ENCODE measurements at places on chromosomes 1 and 21.

- no peak for DNase-seq
These were observed 22.4 kb downstream of the AADACL4 start for GRCh38 chr1:12666141-12666735.

DNA sequence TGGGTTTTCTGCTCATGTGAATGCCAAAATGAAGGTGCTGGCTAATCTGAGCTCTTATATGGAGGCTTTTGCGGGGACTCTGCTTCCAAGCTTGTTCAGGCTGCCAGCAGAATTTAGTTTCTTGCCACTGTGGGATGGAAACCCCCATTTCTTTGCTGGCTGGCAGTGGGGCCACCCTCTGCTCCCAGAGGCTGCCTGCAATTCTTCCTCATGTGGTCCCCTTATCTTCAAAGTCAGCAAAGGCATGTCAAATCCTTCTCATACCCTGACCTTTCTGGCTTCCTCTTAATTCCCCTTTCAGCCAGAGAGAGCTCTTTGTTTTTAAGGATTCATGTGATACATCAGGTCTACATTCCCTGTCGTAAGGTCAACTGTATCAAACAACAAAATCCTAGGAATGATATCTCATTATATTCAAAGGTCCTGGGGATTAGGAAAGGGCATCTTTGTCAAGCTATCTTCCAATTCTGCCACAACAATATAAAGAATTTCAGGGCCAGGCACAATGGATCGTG is 5.2 kb upstream of the GPR161 start:
- no peak for DNase-seq

GRCh38 chr1:88063605-88064004 is 620.5 kb upstream of the PKN2 start:
- DNase-seq, result no peak

- peak; percentile 79 for DNase-seq
These were observed 6.5 kb upstream of the ATP1A2 start for GRCh38 chr1:160108888-160109662.

GRCh38 chr1:172653015-172653709 is 5.7 kb upstream of the FASLG start:
- DNase-seq, result no peak

DNA sequence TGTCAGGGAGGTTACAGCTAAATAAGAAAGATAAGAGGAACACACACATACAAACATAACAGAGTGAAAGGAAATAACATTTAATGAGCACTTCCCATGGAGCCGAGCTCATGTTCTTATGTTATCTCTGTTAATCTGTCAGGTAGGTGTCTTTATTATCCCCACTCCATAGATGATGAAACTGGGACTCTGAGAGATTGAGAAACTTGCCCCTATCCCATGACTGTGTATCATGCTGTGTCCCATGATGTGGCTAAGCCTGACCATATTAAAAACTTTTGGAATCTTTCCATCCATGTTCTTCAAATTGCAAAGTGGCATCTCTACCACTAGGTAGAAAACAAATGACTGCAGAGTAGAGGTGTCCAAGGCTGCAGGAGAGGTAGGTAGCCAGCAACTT is 285.2 kb upstream of the SGIP1 start:
- no peak for DNase-seq

DNA sequence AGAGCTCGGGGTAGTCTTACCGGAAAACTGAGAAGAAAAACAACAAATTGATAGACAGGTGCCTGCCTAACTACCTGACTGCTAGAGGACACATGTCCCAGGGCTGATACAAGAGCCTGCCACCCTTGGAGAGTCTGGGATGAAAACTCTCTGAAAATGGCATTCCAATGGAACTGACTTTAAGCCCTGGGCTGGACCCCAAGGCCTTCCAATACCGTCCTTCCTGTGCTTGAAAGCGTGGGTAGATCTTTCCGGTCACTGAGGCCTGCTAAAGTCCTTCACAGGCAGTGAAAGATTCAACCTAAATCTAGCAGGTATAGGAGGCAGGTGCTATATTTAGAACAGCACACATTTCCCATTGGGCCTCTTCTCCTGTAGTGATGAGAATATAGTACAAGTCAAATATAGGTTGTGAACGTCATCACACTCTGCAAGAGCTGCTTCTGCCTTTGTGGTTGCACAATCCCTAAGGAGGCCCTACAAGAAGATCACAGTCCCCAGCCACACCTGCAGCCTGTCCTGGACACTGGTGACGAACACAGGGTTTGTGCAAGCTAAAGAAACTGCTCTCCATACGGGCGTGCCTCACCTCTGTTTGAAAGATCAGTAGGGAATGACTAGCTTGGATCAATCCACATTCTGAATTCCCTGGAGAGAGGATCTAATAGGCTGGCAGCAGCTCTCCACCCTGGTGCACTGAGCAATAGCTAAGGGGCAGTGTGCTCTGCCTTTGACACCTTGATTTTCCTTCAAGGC is 876 bp upstream of the CHML start:
- DNase-seq, result no peak

DNA sequence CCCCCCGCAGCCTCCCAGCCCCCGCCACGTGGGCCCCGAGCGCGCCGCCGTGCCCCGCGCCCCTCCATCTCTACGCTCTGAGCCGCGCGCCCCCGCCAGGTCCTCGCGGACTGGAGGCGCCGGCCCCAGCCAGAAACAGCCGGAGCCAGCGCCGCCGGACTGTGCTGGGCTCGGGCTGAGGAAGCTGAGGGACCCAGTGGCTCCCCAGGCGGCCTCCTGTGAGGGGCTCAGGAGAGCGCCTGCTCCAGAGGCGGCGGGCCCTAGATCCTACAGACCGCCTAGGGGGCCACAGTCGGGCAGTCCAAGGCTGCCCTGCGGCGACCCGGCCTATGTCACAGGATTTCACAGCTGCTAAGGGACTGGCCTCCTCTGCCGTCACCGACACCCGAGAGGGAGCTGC is 82.1 kb downstream of the NENF start:
- DNase-seq, result peak; percentile 82

- no peak for DNase-seq
These were observed 98.9 kb downstream of the RGS2 start for GRCh38 chr1:192907545-192908243.

Data from endodermal cell (in vitro differentiated cells).